ENCODE measurements at places on chromosomes 2 and 18.

DNA sequence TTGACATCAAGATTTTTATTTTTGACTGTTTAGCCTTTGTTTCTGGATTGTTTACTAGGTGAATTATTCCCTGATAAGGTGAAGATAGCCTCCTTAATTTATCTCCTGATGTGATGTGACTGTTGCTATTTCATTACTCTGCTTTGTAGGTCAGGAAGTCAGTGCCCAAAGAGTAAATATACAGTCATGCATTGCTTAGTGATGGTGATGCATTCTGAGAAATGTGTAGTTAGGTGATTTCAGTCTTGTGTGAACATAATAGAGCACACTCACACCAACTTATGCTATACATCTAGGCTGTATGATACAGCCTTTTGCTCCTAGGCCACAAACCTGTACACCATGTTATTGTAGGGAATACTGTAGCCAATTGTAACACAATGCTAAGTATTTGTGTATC is 102.4 kb upstream of the THUMPD2 start:
- DNase-seq, result peak; percentile 9

GRCh38 chr18:64379662-64380061 is 230.8 kb upstream of the LINC00305 start:
- no peak for DNase-seq

DNA sequence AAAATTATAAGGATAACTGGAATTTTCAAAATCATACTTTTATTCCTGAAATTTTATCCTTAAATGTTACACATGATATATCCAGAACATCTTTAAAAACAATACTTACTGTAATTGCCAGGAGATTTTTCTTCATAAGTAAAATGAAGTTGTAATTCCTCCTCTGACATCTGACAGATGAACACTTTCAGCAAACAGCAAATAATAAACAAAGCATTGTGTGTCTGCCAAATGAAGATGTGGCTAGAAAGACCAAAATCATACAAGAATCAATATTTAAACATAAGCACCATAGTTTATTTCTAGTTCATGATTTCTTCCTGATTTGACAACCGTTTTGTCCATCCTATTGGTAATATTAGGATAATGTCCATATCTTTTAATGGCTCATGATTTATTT is 82.0 kb downstream of the DYM start:
- DNase-seq, result no peak

DNA sequence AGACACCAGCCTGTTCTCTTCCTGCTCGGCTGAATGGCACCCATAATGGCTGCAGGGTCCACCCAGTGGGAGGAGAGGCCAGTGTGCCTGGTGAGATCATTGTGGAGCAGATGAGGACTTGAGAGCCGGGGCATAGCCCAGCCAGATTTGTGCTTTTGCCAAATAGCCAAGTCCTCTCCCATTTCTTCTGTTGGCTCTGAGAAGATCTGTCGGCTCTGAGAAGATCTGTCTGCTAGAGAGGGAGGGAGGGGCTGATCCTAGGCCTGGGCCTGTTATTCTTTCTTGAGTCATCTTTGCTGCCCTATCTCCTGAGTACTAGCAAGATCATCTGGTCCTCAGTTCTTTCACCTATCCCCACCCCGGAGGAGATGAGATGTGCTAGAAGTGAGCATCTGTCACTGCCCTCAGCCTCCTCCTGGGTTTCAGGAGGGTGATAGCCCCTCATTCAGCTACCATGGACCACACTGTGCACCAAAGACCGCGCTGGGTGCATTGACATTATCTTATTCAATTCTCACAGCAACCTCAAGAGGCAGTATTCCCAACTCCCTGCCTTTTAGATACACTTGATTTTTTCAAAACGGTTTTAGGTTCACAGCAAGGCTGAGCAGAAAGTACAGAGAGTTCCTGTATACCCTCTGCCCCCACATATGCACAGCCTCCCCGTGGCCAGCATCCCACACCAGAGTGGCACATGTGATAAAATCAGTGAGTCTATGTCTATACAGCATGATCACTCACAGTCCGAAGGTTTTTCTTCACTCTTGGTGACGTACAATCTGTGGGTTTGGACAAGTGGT is 98.6 kb downstream of the CAPN13 start:
- DNase-seq, result peak; percentile 69

DNA sequence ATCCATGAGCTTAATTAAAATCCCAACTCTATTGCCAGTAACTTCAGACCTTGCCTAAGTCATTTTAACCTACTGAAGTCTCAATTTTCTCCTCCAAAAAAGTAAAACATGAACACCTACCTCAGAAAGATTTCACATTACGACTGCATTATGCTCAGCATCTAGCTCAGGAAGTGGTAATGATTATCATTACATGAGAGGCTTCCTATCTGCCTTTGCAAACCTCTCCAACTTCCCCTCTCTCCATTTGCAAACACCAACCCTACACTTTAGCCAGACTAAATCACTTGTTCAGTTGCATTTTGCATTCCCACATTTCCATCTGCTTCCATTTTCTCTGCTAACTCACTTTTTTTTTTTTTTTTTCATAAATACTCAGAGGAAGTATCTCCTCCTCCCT is 6.8 kb downstream of the SLC38A11 start:
- DNase-seq, result no peak

DNA sequence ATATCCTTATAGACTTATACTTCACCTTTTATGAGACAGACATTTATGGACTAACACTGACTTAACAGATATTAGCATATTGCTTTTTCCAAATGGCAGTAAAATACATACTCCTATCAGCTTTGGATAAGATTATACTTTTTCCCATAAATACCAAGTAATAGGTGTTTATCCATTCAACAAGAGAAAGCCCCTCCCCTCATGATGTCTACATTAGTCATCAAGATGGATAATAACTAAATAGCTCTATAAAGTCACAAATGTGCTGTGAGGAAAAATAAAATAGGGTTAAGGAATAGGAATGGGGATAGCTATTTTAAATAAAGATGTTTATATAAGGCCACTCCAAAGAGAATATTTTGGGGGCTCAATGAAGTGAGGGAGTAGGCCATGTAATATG is 39.4 kb downstream of the CSRNP3 start:
- no peak for DNase-seq

DNA sequence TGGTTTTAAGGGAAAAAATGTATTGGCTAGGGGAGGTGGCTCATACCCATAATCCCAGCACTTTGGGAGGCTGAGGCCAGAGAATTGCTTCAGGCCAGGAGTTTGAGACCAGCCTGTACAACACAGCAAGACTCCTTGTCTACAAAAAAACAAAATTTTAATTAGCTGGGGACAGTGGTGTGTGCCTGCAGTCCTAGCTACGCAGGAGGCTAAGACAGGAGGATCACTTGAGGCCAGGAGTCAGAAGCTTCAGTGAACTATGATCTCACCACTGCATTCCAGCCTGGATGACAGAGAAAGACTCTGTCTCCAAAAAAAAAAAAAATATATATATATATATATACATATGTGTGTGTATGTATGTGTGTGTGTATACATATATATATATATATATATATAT is 18.5 kb downstream of the CCDC88A start:
- peak; percentile 18 for DNase-seq

GRCh38 chr2:221286406-221286805 is 285.7 kb downstream of the EPHA4 start:
- DNase-seq, result peak; percentile 36

DNA sequence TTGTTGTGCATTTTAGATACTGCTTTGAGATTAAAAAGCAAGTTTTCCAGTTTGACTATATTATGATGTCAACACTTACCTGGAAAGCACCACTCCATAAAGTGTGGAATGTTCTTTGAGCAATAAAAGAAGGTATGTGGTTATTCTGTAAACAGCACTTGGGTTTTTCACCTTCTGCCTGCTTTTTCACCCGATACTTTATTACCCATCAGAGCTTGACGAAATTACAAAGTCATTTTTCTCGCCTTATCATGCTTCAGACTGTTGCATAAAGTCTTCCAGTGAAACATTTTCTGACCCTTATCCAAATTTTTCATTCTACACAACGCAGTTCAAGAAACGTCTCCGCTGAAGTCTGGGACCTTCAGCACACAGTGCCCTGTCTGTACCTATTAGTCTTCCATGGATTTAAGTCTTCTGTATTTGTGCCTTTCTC is 25.2 kb downstream of the CAB39 start:
- DNase-seq, result no peak
